ENCODE measurements at places on chromosomes 16 and 17. TPM values are rescaled to one million over a fixed set of nuclear protein-coding genes. Genes with fewer than 3 reads are reported as not detected.

GRCh38 chr17:35747540-35748017 lies 5.5 kb downstream of the GAS2L2 start:
- DNase-seq = no peak

GRCh38 chr16:81547194-81547938 lies 102.8 kb downstream of the CMIP start:
- DNase-seq = no peak

The NCOR1 gene
- total RNA-seq = 301 TPM

DNA sequence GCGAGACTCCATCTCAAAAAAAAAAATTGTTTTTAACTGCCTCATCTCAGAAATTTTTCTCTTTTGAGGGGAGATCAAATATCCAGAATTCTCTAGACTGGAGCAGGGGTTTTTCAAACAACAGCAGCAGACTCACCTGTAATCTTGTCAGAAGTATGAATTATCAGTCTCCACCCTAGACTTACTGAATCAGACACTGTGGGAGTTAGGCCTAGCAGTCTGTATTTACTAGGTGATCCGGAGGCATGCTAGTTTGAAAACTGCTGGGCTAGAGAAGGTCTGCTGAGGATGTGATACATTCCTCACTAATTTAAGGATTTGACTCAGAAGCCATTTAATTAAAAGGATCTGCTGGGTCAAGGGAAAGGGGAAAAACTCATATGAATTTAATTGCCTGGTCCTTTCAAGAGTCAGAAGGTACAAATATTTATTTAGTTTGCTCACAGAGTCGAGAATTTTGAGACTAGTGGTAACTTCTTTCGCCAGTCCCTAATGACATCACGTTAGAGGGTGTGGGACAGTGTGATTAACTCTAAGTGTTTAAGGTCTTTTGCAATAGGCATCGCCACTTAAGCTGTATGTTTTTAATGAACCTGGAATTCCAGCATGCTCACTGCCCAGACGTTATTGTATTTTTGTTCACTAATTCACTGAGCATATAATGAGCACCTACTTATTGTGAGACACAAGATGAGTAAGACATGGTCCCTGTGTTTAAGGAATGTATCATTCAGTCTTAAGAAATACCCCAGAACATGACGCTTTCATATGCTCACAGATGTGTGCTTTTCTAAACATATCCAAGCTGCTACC lies 14.2 kb downstream of the ATP6V0A1 start:
- DNase-seq = no peak

- DNase-seq = no peak
Observed at GRCh38 chr17:79221597-79221996, 147.0 kb downstream of the ENGASE start.

The FN3KRP gene
- 94.3 TPM for total RNA-seq

GRCh38 chr16:1154291-1154886 lies 1.5 kb downstream of the CACNA1H start:
- no peak for DNase-seq

The ATP1B2 gene
- total RNA-seq = not detected

DNA sequence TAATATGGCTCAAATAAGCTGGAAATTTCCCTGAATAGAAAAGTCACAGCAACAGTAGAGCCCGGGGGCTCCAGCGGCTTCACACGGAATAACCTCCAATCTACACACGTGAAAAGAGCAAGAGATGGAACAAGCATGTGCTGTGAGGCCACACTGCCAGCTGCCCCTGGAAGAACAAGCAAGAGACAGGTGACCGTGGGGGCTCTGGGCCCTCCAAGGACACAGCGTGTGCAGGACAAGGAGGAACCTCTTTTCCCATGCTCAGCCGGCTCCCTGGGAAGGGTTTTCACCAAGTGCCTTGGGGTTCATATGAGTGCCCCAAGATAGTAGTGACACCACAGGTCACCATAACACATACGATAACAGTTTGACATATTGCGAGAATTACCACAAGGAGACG lies 110.2 kb upstream of the ZNF750 start:
- no peak for DNase-seq

The HYDIN gene
- 14.6 TPM for total RNA-seq

The IL17C gene
- not detected for total RNA-seq

- DNase-seq = no peak
Observed at GRCh38 chr17:31067691-31068184, 27.0 kb upstream of the NF1 start.

- no peak for DNase-seq
Observed at GRCh38 chr16:47727131-47727530, 266.0 kb downstream of the PHKB start.

- no peak for DNase-seq
Observed at GRCh38 chr16:84795329-84796053, 24.3 kb upstream of the CRISPLD2 start.

GRCh38 chr16:16960785-16961184 lies 510.0 kb downstream of the XYLT1 start:
- DNase-seq = no peak

The KRT33B gene
- not detected for total RNA-seq

DNA sequence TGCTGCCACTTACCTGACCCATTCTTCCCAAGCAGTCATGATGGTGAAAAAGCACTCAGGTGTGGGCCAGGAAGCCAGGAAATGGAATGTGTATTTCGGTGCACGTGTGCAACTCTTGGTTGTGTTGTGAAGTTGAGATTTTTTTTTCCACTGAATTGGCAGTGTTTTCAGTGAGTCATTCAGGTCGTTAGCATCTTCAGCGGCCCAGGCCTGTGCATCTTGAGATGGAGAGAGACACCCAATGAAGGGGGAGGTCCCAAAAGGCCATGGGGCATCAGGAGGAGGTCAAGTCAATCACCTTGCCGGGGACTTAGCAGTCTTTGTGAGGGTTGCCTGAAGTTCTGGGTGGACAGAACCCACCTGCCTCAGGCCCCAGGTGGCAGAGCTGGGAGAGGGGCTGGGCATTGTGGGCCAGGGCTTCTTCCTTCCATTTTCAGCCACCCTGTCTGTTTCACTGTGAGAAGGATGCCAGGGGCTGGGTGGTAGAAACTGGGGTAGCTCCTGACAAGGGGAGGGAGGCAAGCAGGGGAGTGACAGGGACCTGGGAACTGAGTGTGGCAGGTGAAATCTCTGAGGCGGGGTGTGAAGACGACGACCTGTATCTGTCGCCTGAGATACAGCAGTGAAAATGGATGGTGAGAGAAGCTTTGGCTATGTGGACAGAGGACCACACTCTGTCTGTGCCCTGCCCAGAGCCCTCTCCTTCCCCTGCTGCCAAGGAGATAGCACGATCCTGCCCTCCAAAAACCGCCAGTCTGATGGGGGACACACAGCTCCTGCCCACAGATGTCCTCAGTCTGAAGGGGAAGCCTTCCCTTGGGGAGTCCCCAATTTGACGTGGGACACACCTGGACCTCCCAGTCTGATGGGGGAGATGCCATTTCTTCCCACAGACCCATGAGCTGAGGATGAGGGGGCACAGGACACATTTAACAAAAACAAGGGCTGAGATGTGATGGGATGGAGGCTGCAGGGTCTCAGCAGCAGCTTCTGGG lies 11.9 kb downstream of the TBKBP1 start:
- DNase-seq = no peak

- no peak for DNase-seq
Observed at GRCh38 chr17:14451729-14452191, 150.9 kb downstream of the HS3ST3B1 start.

The TVP23A gene
- total RNA-seq = 0.20 TPM

- DNase-seq = no peak
Observed at GRCh38 chr17:42296012-42296411, 7.7 kb downstream of the STAT5A start.

The FBXW10 gene
- total RNA-seq = 0.67 TPM

GRCh38 chr17:36092230-36092629 lies 2.3 kb upstream of the CCL3 start:
- DNase-seq = no peak

DNA sequence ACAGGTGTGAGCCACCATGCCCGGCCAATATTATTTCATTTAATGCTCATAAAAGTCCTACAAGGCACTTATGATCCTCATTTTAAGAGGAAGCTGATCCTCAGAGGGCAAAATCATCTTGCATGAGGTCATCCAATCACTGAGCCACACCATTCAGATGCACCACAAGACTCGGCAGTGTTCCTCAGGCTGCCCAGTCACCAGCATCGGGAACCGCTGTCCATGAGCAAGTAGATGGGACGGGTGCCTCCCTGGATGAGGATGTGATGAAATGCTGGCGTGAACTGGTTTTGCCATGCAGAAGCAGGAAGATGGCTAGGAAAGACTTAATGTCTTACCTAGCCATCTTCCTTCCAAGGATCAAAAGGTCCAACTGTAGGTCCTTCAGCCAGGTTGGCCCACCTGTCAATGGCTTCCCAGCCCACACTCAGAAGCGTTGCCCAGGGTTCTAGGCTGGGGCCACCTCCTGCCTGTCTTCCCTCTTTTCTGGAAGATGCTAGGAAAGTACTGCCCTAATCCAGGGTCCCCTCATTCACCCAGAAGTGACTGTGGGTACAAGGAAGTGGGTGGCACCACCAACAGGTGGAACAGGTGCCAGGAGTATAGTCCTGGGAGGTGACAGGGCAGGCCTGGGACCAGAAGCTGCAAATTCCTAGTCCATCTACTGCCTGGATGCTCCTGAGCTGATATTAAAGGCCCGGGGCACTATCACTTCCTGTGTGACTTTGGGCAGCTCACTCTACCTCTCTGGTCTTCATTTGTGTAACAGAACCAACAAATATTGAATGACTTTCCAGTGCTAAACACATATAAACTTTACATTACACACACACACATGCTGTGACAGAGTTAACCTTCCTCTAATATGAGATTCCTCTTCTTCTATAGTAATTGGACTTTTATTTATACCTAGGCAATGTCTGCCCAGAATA lies 32.2 kb upstream of the CRYBA1 start:
- no peak for DNase-seq

GRCh38 chr16:27816561-27816960 lies 247.0 kb downstream of the GSG1L start:
- DNase-seq = no peak
